ENCODE measurements at places on chromosomes 5 and 9.

- no peak for DNase-seq
Observed at GRCh38 chr5:39730006-39730405, 305.2 kb upstream of the DAB2 start.

- no peak for DNase-seq
Observed at GRCh38 chr9:123112015-123112975, 78.8 kb downstream of the GPR21 start.

GRCh38 chr5:74296685-74297408, 343.7 kb downstream of the ENC1 start:
- no peak for DNase-seq

- no peak for DNase-seq
Observed at GRCh38 chr9:134753191-134753590, 111.6 kb downstream of the COL5A1 start.

GRCh38 chr9:130994135-130995085, 14.6 kb upstream of the LAMC3 start:
- DNase-seq = no peak

DNA sequence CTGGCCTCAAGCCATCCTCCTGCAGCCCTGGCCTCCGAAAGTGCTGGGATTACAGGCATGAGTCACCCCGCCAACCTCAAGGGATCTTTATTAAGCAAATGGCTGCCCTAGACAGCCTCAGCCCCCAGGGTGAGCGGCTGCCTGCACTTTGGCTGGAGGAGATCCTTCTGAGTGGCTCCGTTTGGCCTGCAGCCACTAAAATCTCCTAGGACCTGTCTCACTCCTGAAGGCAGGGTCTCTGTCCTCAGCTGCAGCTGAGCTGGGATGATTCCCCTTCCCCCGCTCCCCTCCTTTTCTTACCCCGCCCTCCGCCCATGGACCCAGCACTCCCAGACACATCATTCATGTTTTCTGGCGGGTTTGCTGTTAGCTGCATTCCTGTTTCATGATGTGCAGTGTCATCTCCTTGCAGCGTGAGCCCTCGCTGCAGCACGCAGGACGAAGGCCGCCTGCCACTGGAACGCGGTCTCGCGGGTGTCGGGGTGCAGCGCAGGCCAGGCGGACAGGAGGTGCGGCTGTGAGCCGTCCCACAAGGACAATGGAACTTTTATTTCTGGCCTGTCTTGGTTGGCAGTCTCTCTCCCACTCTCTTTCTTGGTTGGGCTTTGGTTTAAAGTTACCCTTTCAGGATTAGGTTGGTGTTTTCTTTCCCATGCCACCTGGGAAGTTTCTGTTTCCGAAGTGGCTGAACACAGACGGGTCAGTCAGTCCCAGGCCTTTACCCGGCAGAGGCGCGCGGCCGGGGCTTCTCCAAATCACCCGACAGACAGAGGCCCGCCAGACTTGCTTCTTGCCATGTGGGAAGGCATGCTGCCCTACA, 137.1 kb downstream of the FOXD1 start:
- no peak for DNase-seq

- DNase-seq = no peak
Observed at GRCh38 chr9:131651599-131651998, 88.3 kb downstream of the RAPGEF1 start.

DNA sequence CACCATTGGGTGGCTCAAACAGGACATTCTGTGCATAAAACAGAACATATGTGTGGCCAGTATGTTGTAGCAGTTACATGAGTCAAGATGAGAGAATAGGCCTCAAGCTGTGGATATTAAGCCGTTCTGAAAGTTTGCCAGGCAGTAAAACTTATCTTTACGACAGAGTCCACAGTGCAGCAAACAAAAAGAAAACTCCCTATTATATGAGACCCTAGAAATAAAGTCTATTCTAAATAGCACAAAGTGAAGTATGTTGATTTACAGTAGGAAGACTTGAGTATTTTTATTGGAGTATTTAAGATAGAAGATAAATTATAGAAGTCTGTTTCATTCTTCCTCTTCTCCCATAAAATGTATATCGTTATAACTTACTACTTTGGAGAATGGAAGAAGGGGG, 271.5 kb downstream of the ADGRV1 start:
- no peak for DNase-seq

- DNase-seq = no peak
Observed at GRCh38 chr5:72138943-72139521, 31.8 kb downstream of the MAP1B start.

DNA sequence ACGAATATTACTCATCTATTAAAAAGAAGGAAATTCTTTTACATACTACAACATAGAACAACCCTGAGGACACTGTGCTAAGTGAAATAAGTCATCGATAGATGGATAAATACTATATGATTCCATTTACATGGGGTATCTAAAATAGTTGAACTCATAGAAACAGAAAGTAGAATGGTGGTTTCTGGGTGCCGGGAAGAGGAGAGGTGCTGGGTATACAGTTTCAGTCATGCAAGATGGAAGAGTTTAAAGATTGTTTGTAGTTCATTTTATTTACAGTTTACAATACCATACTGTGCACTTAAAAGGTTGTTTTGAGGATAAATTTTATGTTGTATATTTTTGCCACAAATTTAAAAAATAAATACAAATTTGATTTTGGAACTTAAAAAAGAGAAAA, 267.5 kb upstream of the ITGA1 start:
- no peak for DNase-seq

GRCh38 chr5:179872828-179873575, 14.4 kb upstream of the MRNIP start:
- no peak for DNase-seq

DNA sequence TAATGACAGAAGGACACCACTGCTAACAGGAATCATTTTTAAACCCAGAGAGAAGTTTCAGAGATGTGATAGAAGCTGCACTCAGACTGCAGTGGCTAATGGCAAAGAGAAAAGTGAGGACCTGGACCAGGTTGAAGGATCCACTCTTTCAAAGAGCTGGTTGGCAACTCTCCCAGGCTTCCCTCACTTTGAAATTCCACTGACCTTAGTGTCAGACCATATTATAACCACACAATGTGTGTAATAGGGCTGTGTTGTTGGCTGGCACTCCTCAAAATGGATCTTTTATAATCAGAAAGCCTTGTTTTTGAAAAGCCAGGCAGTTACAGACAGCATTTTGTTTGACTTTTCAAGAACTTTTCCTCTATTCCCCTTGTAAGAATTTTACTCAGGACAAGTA, 280.7 kb downstream of the PRELID2 start:
- no peak for DNase-seq
